Stimulated activated naive CD8-positive, alpha-beta T cell treated with anti-CD3 and anti-CD28 coated beads, Interleukin-15, amount 100 ng/mL, for 72 hours (primary cell): ENCODE measurements at places on chromosomes 13 and 19.

- no peak for DNase-seq
These were observed 248.1 kb downstream of the PCCA start for GRCh38 chr13:100336795-100337516.

GRCh38 chr13:46378411-46378810, 8.6 kb downstream of the RUBCNL start:
- no peak for DNase-seq

GRCh38 chr19:49730166-49730565, 32.9 kb downstream of the TSKS start:
- no peak for DNase-seq

DNA sequence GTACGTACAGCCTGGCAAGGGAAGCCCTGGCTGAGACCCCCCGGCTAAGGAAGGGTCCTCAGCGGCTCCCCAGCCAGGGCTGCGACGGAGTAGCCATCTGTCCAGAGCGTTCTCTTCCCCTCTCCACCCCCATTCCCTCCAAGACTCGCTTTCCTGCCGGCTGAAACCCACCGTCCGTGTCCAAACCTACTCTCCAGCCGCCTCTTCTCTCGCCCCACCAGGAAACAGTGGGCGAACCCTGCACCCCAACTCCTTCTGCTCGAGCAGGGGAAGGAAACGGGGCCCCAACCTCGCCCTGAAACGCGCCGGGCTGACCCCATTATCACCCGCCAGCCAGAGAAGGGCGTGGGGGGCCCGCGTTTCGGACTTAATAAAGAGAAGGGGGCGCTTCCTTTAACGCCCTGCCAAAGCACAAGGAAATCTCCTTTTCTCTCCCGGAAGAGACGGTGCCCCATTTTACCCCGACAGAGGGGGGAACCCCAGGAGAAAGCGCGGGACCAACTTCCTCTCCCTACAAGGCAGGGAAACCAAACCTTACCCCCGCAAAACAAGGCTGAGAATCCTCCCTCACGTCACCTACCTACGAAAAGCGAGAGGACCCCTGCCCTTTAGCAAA, 2.5 kb downstream of the ZC3H4 start:
- peak; percentile 50 for DNase-seq

DNA sequence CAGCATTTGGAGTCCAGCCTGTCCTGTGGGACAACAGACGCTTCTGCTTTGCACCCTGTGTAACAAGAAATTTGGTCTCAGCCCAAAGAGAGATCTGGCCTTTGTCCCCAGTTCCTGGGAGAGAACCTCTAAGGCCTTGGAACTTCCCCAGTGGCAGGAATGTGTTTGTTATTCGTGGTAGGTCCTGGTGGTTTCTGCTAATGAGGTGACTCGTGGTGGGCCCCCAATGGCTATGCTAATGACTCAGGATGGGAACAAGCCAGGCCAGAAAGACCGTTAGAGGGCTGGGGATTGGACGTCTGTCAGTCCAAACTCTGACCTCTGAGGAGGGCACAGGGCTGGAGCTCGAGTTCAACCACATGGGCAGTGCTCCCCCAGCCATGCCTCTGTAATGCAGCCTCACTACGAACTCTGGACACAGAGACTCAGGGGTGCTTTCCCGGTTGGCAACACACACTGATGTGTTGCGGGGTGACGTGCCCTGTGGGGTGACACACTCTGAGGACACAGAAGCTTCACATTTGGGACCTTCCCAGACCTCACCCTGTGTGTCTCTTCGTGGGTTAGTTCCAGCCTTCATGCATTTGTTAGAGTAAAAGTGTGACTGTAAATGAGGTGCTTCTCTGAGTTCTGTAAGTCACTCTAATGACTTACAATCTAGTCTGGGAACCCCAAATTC, 38.9 kb downstream of the TEX29 start:
- DNase-seq = no peak

DNA sequence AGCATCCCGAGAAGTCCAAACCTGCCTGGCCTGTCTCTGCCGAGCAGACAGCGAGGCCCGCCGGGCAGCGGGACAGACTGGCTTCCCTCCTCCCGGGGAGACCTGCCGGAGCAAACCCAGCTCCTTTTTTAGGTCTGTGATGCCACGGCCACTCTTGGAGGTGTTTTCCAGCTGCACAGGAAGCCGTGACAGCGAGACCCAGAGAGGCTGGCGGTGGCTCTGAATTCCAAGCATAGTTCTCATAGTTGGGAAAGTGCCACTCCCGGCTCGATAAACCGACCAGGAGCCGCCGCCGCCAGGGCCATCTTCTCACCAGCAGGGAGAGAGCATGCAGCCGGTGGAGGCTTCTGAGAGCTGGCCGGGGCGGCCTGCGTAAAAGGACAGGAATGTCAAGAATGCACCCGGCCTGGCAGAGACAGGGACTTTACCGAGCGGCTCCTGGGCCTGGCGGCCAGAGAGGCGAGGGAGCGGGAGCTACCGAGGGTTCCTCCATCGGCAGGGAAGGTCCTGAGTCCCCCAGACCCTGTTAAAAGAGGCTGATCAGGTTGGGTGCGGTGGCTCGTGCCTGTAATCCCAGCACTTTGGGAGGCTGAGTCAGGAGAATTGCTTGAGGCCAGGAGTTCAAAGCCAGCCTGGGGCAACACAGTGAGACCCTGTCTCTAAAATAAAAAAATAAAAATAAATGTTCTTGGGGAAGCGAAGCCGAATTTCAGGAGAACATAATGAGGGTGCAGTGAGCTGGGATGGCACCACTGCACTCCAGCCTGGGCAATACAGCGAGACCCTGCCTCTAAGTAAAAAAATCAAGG, 64.9 kb downstream of the GADD45B start:
- no peak for DNase-seq

GRCh38 chr13:98548230-98548629, 28.7 kb downstream of the STK24 start:
- no peak for DNase-seq

GRCh38 chr13:88000787-88001186, 329.6 kb downstream of the SLITRK5 start:
- DNase-seq = no peak

GRCh38 chr19:3725640-3726310, 17.6 kb downstream of the TJP3 start:
- no peak for DNase-seq

DNA sequence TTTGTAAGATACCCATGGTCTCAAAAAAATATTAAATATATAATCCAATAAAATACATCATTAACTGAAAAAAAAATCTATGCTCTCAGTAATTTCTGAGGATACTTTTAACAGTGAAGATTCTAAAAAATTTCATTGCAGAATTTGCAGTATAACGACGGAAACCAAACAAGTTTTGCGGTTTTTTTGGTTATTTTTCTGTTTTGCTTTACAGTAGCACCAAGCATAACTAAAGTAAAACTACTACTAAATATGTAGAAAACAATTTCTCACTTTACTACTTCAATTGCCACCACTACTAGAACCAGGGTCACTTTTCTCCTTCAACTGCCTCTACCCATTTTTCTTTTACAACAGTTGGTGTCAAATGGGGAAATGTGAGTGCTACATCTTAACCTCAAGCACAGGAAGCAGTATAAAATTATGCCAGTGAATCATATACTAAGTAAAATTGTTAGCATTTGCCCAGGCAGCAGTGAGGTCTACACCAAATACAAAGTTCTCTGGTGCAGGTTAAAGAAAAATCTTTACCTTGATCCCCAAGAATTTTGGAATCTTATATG, 24.1 kb downstream of the MICU2 start:
- DNase-seq = no peak

GRCh38 chr13:28357911-28358433, 137.0 kb downstream of the FLT1 start:
- no peak for DNase-seq

DNA sequence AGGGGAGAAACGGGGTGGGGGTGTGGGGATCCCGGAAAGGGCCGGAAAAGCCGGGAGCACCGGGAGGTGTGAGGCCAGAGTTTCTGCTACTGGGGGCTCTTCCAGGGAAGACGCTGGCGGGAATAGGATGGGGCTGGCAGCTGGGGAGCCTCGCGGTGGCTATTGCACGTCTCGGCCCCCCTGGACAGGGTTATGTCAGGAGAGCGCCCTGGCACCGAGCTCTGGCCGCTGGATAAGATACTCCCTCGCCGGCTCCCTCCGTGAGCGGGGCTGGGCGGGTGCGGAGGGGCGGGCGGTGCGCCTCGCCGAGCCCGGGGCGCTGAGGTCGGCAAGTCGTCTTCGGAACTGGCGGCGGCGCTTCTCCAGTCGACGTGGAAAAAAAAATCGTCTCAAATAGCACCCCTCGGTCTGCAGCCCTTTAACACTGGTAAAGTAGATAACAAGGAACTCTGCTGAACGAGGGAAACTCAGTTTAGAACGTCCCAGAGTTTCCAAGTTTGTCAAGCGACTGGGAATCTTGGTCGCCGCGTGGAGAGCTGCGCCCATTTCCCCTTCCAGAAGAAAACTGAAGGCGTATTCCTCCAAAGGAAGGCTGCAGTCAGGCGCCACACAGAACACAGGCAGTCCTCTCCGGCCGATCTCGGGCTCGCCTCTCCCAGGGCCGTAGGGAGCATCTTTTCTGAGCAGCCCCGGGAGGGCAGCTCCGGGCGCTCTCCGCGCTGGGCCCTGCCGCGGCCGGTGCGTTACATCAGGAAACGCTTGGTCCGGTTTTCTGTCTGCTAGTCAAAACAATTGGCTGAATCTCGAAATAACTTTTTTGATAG, 115.1 kb downstream of the KCNRG start:
- peak; percentile 25 for DNase-seq

GRCh38 chr19:12202250-12202649, 39.4 kb downstream of the ZNF136 start:
- peak; percentile 63 for DNase-seq

GRCh38 chr19:1942078-1942933, 1.3 kb downstream of the CSNK1G2 start:
- DNase-seq = peak; percentile 75

- DNase-seq = no peak
These were observed 311.5 kb downstream of the RFC3 start for GRCh38 chr13:34129436-34129835.

DNA sequence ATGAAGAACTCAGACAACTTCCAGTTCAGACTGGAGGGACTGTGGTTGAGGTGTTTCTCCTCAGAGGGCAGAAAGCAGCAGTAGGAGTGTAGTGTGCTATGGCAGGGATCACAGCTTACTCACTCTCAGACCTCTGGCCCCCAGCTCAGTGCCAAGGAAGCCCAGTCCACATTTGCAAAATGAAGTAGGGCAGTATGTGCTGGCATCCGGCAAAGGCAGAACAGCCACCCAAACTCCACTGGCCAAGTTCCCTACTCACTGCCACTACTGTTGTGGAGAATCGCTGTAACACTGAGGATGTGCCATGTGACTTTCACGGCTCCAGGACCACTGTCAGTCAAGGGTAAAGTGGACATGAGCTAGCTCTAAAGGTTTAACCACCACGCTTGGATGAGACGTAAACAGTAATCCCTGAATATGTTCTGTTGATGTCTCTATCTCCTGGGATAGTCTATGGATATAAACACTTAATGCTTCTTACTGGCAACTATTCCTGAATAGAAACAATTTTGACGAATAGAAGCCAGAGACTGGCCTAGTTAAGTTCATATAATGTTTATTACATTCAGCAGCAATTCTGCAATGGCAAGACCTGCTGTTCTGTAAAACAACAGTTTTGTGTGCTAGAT, 67.0 kb upstream of the SLC15A1 start:
- DNase-seq = no peak

- no peak for DNase-seq
These were observed 47.8 kb downstream of the PEPD start for GRCh38 chr19:33473653-33474305.

DNA sequence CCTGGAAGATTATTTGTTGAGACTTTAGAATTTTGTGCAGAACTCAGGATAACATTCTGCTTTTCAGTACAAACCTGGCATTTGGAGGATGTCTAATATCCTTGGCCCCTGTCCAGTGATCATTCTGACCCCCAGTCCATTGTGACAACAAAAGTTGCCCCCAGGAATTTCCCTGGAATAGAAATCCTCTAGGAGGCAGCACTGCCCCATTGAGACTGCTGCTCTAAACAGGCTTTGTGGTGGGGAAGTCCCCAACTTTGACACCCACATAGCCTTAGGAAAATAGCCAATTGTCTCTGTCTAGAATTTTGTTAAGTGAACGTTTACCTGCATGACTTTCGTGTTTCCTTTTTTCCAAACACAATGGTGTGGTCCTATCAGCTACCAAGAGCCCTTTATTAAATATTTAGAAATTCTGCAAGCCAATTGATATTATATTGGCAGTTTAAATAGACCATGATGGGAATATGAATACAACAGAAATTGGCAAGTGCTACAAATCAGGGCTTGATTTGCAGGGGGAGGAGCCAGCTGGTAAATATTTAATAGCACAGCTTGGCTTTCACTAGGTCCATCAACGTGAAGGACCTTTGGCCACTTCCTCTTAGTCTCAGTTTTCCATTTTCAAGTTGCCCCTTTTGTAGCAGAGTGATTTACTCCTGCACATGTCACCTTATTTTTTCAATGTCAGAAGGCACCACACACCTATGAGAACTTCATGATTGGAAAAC, 451.7 kb downstream of the EFNB2 start:
- DNase-seq = no peak

- no peak for DNase-seq
These were observed 55.5 kb downstream of the GNG7 start for GRCh38 chr19:2646866-2647535.

- no peak for DNase-seq
These were observed 27.3 kb upstream of the SLC7A10 start for GRCh38 chr19:33252971-33253370.

- no peak for DNase-seq
These were observed 15.5 kb upstream of the ZNF112 start for GRCh38 chr19:44371815-44372480.

DNA sequence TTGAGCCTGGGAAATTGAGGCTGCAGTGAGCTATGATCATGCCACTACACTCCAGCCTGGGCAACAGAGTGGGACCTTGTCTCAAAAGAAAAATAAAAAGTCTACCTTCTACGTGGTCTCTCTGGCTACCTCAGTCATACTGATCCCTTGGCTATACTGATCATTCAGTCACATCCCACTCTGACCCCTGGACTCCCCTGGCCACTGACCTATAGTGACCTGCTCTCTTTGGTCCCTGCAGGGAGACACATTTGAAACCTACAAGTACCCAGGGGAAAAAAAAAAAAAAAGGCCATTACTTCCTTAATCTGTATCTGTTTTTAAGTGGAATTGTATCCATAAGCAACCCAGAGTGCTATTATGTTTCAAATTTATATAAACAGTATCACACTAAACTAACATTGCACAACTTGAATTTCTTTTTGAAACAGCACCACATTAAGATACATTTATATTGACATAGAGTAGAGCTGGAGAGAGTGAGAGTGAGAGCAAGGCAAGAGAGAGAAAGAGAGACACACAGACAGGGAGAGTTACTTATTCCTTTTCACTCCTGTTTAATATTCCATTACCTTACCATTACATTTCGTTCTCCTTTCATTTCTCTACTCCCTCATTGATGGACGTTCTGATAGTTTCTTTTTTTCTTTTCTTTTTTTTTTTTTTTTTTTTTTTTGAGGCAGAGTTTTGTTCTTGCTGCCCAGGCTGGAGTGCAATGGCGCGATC, 23.7 kb upstream of the CERS4 start:
- DNase-seq = no peak

- DNase-seq = no peak
These were observed 97.4 kb downstream of the STK24 start for GRCh38 chr13:98479496-98480003.
